ENCODE measurements at places on chromosomes 3 and 15.
A peak's percentile ranks its signal among the peaks of the same experiment; 100 is the strongest.

DNA sequence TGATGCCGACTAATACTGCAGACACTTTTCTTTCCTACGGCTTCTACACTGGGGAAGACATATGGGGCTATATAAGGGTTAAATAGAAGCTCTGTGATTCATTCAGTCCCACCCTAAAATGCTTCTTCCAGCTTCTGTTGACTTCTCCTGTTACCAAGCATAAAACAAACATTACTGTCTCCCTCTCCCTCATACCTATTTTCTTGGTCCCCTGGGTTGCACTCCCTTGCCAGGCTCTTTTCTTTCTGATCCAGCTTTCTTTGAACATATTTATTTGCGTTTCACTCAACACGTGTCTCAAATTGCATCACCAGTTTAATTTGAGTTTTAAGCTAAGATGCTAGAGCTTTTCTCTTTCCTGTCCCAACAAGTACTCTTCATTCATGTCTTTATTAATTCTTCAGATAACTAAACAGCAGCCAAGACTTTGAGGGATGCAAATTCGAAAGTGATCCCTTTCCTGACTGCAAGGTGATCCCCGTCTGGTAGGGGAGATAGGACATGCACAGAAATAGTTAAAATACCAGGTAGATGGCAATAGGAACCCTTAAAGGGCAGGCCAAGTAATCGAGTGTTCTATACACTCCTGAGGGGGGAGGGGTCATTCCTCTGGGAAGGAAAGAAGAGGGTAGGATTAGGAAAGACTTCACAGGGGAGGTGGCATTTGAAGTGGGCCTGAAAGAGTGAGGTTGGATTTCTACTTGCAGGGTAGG lies 198.6 kb upstream of the BCL6 start:
- no peak for DNase-seq

GRCh38 chr15:91884606-91885005 lies 31.1 kb downstream of the SLCO3A1 start:
- DNase-seq, result no peak

DNA sequence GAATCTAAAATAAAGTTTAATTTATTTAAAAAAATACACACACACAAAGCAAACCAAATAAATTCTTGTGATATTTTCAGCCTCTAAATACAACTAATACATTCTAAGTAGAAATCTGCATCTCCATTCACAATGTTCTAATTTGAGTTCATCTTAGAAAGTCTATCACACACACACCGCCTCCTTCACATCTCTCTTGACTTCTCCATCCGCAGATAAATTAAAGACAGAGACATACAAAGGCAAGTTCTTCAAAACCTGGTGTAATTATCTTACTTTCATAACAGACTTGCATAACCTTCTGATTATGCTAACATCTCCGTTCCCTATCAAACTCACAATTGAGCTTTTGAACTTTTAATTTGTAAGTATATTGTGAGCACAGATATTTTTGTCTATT lies 657.3 kb downstream of the VGLL3 start:
- no peak for DNase-seq

DNA sequence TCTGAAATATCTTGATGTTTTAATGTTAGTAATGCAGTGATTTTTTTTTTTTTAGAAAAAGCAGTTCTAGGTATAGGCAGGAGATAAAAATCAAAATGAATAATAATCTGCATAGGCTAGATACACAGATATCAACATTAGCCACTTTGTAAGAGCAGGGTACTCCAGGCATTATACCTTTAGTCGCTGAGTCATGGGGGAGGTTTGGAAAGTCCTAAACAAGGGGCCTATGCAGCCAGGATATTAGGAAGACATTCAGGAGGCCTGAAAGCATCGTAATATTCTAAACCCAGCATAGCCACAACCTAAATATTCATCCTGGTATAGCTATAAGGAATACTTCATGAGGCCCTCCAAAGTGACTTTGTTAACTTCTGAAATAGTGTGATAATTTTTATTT lies 258.1 kb upstream of the NECTIN3 start:
- DNase-seq, result no peak

DNA sequence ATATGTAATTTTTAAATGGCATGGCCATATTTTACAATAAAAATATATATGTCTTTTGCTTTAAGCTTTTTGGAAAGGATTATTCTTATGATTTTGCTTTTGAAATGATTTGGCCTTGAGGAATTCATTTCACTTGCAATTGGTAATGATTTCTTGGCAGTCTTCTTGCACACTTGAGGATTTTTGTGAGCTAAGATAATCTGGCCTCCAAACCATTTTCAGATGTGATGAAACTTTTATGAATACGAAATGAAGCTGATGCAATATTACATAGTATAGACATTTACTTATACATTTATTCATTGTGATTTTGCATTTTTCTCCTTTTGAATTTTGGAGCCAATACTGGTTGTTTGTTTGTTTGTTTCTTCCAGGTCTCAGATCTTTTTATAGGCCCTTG lies 6.4 kb upstream of the SH2D7 start:
- no peak for DNase-seq

DNA sequence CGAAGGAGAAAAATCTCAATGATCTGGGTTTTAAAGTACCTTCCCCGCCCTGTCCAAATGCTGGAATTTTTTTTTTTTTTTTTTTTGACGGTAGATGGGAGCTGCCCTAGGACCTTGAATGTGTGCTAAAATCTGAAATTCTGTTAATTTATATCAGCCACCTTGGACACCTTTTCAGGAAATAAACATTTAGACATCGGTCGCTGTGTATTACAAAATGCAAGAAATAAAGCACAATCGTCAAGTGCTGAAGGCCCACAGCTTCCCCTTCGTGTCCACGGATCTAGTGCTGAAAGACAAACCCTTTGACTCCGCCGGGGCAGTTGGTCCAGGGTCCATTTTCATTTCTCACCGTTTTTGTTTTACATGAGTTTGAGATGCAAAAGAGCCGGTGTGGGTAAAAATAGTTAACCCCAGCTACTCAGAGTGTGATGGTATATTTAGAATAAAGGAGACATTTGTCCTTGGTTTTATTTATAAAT lies 90.2 kb upstream of the CHD2 start:
- DNase-seq, result peak; percentile 72

DNA sequence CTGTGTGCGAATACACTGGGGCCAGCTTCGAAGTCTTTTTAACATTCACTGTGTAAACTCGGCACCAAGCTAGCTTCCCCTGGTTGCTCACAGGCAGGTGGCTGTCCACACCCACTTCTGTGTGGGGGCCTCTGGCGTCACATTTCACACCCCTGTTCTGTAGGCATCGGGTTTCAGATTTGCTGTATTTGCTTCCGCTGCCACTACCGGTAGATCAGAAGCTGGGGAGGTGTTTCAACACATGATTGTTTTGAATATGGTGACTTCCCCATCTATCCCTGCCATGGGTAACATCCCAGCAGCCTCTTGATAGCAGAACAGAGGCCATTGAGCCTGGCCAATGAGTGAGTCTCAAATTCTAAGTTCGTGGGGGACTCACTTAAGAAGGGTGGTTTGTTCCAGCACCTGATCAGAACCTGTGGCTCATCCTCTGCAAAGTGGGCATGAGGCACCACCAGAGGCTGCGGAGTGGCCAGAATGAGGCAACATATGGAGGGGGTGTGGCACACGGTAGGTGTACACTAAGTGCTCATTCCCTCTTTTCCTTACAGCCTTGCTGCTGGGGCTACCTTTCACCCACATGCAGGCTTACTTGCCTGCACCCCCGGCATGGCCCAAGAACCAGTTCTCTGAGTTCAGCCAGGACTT lies 61.5 kb downstream of the IQSEC1 start:
- DNase-seq, result no peak

GRCh38 chr3:86702381-86702958 lies 288.5 kb downstream of the VGLL3 start:
- DNase-seq, result no peak

DNA sequence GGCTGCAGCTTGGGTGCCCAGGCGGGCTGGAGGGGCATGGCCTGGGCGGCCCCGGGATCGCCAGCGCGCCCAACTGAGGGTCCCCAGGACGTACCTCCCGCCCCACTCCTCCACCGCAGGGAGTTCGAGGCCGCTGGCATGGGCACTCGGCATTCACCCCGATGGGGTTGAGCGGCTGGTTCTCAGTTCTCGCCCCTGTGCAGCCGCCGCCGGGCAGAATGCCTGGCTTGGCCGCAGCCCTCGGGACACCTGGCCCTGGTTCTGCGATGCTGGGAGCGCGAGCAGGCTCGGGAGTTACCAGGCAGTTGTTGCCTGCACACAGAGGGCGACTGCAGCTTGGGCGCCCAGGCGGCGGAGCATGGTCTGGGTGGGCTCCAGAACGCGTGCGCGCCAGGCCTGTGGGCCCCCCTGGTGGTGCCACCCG lies 121.4 kb downstream of the LMLN start:
- peak; percentile 19 for DNase-seq

- DNase-seq, result no peak
Measured at GRCh38 chr3:102030661-102031060, 181.3 kb downstream of the NFKBIZ start.

DNA sequence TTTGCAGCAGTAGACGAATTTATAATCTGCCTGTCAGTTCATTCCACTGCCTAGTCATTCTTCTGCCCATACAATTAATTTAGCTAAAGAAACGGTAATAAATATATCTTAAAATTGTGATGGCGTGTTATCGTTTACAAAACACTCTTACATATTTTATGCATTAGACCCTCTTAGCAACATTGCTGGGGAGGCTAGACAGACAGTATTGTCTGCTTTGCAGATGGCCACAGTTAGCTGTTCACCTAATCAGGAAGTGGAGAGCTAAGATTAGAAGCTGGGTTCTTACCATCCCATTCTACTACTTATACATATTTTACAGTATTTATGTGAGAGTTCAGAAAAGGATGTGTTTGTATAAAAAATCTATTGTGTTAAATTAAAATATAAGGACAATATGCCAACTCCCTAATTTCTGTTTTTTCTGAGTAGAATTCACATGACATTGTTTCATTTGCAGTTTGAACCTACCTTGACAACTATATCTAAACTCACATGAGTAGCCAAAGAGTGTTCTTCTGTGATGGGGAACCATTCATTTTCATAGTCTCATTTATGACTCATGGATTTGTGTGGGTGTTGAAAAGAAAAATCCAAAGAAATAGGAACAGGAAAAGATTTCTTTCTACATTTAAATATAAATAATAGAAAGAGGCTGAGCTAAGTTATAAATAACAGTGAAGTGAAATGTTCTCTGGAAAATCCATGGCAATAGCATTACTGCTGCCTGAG lies 41.7 kb upstream of the C3orf80 start:
- DNase-seq, result no peak

DNA sequence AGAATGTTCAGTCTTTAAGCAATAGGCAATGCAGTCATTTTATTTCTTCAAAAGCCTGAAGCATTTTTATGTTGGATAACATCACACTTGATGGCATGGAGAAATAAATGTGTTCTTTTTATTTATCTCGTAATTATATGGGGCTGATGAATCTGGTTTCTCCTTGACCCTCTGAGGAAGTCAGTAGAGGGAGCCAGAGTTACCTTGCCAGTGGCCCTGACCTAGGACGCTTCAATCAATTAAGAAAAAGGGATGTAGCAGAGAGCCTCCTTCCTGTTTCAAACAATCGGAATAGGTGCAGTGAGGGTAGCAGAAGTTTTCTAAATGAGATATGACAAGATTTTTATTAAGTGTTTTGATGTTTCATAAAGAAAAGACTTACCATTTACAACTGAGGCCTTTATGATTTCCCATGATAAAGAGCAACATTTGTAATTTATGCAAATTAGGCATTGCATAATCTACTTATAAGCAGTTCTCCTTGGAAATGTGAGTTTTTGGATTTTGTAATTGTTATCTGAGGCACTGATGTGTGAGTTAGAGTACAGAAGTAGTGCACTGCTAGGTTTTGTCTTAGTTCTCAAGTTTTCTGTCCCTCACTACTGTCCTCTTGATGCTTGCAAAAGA lies 129.1 kb downstream of the RAP2B start:
- DNase-seq, result no peak

- no peak for DNase-seq
Measured at GRCh38 chr3:61483997-61484396, 77.4 kb upstream of the PTPRG start.

- no peak for DNase-seq
Measured at GRCh38 chr3:171704002-171704401, 106.3 kb downstream of the PLD1 start.

DNA sequence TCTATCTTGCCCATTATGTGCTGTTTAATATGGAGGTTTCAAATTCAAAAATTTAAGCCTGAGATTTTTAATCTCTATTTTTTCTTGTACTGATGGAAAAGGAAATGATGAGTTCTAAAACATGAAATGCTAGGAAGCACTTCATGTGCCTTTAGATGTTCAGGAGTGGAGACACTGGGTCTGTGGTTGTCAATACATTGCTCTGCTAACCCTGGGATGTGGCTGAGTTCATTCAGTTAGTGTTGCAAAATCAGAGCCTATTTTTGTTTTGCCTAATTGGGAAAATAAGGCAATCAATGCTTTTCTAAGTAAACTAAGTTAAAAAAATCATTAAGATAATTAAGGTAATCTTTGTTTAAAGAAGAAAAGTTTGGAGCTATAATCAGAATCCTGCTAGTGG lies 83.1 kb downstream of the DIPK2A start:
- no peak for DNase-seq

- DNase-seq, result no peak
Measured at GRCh38 chr3:121111914-121112612, 204.1 kb downstream of the STXBP5L start.

DNA sequence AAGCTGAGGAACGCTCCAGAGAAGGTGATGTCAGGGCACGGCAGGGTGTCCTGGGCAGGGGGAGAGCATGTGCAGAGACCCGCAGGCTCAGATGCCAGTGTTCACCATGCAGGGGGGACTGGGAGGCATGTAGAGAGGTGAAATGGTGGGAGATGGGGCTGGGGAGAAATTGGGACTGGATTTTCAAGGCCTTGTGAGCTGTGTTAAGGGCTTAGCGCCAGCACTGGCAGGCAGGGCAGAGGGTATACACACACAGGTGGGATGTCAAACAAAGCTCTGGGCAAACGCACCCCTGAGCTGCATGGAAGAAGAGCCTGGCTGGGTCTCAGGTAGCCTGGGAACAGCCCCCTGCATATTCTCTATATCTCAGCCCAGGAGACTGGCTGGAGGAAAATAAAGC lies 282.7 kb downstream of the SHQ1 start:
- DNase-seq, result no peak

GRCh38 chr3:45119824-45120358 lies 26.3 kb downstream of the CDCP1 start:
- no peak for DNase-seq

- no peak for DNase-seq
Measured at GRCh38 chr3:187295316-187296034, 3.9 kb upstream of the MASP1 start.

DNA sequence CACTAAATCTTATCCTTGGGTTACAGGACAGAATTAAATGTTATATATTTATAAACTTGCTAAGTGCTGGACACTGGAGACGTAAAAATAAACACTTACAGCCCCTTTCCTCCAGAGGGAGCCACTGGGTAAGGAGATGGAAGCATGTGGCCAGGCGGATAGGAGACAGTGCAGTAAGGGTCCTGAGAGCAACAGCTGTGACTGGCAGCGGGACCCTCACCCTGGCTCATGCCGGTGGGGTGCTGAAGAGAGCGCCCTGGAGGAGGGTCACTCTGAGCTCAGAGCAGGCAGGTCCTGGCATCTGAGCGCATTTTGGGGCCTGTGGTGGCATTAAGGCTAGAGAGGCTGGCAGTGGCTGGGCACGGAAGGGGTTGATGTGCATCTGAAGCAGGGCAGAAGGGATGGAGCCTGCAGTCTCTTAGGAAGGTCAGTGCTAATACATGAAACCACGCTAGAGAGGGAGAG lies 16.0 kb downstream of the SEC61A1 start:
- DNase-seq, result no peak

Data from femur (tissue), 1 donor.